Panc1 (cell line): ENCODE measurements at places on chromosomes 13 and 19.
A peak's percentile ranks its signal among the peaks of the same experiment; 100 is the strongest.

DNA sequence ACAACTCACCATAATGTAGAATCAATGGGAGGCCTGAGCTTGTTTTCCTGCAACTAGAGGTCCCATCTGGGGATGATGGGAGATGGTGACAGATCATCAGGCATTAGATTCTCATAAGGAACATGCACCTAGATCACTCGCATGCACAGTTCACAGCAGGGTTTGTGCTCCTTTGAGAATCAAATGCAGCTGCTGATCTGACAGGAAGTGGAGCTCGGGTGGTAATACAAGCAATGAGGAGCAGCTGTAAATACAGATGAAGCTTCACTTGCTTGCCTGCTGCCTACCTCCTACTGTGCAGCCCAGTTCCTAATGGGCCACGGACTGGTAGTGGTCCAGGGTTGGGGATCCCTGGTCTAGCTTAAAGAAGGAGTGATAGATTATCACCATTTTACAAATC, 33.0 kb downstream of the KPNA3 start:
- no peak for DNase-seq

- no peak for DNase-seq
These were observed 16.2 kb downstream of the EVI5L start for GRCh38 chr19:7846155-7846646.

GRCh38 chr19:42422901-42423461, 4.2 kb downstream of the LIPE start:
- DNase-seq: no peak

- DNase-seq: no peak
These were observed 474 bp upstream of the ZNF780B start for GRCh38 chr19:40056505-40056904.

- no peak for DNase-seq
These were observed 57.0 kb downstream of the NUFIP1 start for GRCh38 chr13:44932171-44932849.

DNA sequence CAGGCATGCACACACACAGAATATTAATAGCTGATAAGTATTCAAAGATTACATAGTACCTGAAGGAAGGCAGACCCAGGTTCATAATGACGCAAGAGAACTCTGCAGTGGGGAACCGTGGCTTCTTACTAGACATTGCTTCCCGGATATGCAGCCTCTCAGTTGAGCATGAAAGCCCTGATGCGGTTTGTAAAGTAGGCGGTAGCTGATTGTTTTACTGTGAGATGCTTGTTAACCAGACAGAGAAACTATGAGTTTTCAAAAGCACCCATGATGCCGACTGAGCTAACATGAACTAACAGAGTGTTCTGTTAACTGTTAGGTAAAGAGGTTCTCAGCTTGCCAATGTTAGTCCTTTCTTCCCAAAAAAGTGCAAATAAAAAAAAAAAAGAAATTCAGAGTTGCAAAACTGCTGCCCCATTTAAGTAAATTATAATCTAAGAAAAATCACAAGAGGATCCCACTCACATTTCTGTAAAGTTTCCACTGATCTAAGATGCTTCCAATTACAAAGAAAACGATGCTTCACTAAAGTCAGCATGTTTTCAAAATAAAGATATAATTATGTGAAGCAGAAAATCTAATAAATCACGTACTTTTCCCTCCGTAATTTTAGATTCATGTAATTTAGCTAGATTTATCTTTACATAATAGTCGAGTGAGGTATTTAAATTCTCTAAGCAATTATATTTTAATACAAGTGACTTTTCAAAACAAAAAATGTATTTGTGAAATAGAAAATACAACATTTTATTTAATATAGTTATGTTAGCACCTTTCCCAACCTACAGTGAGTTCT, 2.2 kb downstream of the FLT1 start:
- DNase-seq: no peak

- DNase-seq: no peak
These were observed at the start of gene CHST8 for GRCh38 chr19:33621811-33622504. Gene CHST8, plus strand, starts transcription at chr19:33621953. Its CDS starts 67,309 bp downstream, at chr19:33689262.

DNA sequence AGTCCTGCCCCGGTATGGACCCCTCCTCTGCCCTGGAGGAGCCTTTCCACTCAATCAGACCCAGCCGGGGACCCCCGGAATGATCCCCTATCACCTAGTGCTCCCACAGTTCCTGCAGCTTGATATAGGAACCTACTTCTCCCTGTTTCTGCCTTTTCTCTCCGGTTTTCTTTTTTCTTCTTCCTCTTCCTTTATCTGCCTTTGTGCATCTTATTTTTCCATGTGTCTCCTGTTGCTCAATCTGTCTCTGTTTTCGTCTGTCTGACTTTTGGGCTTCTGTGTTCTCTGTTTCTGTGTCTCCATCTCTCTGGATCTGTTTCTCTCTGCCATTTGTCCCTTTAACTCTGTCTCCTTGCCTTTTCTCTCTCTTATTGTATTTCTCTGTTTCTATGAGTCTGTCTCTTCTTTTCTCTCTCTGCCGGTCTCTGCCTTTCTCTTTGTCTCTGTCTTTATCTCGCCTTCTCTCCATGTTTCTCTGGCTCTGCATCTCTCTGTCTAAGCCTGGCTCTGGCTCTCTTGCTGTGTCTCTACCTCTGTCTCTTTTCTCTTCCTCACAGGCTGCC, 10.0 kb downstream of the MEGF8 start:
- no peak for DNase-seq

DNA sequence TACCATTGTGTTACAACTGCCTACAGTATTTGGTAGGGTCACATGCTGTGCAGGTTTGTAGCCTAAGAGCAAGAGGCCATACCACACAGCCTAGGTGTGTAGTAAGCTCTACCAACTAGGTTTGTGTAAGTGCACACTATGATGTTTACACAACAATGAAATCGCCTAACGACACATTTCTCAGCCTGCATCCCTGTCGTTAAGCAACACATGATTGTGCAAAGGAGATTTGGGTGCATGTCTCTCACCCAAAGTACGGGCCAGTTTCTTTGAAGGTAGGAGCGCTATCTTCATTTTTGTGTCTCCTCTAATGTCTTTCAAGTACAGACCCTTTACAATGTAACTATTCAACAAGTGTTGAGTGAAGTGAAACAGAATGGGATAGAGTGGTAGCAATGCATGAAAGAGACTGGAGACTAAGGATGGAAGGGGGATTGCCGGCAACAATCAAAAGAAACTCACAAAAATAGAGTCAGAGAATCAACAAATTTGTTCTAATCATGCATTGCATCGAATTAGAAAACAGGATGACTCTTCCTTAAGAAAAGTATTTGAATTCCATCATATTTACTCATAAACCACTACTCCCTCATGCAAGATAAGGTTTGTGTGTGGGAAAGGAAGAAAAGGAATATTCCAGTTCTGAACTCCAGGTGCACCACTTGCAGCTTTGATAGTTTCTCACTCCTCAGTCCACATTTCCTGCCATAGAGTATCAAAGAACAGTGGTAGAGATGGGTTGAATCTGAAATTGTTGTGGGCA, 60.2 kb upstream of the TNFRSF19 start:
- DNase-seq: no peak

DNA sequence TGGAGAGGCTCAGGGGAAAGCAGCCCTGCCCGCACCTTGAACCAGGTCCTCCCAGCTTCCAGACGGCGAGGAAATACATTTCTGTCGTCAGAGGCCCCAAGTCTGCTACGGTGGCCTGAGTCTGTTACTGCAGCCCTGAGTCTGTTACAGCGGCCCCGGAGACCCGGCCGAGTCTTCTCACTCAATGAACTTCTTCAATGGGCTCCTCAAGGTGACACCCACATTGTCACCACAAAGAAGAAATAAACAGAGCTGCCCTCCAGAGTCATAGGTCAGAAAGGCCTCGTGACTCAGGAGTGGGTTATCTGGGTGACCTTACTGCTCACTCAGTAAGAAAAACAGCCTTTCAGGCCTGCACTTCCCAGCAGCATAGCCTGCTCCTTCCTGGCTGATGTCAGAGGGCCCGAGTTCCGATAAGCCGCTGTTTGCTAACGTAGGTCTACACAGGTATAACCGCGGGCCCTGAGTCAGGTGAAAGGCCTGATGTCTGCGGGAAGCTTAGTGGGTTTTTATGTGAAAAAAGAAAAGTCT, 66.9 kb upstream of the TM9SF2 start:
- no peak for DNase-seq

GRCh38 chr19:14560776-14561108, 11.1 kb downstream of the NDUFB7 start:
- no peak for DNase-seq

DNA sequence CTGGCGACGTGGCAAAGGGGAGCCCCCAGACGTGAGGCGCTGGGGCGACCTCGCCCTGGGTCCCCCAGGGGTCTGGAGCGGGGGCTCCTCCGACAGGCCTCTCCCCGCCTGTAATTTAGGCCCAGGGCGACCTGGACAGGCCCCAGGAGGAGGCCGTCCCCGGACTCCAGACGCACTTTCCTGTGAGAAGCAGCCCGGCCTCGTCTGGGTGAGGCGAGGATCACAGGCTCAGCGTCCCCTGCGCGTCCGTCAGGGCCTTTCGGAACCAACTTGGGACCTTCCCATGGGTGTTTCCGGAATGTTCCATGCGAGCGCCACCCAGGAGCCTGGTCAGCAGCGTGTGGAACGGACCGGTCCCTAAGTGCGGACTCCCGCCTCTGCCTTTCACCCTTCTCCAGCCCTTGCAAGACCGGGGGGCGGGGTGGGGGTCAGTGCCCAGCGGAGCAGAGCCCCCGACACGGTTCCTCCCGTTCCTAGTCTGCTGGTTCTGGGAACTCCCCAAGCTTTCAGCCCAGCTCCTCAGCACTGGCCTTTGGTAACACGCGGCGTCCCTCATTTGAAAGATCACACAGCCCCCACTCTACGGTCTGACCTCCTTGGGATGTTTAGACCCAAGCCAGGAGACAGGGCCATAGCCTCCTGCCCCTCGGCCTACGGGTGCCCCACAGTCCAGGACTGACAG, 1.1 kb upstream of the GRTP1 start:
- DNase-seq: no peak

GRCh38 chr13:43085545-43085944, 62.2 kb downstream of the DNAJC15 start:
- peak; percentile 0 for DNase-seq

DNA sequence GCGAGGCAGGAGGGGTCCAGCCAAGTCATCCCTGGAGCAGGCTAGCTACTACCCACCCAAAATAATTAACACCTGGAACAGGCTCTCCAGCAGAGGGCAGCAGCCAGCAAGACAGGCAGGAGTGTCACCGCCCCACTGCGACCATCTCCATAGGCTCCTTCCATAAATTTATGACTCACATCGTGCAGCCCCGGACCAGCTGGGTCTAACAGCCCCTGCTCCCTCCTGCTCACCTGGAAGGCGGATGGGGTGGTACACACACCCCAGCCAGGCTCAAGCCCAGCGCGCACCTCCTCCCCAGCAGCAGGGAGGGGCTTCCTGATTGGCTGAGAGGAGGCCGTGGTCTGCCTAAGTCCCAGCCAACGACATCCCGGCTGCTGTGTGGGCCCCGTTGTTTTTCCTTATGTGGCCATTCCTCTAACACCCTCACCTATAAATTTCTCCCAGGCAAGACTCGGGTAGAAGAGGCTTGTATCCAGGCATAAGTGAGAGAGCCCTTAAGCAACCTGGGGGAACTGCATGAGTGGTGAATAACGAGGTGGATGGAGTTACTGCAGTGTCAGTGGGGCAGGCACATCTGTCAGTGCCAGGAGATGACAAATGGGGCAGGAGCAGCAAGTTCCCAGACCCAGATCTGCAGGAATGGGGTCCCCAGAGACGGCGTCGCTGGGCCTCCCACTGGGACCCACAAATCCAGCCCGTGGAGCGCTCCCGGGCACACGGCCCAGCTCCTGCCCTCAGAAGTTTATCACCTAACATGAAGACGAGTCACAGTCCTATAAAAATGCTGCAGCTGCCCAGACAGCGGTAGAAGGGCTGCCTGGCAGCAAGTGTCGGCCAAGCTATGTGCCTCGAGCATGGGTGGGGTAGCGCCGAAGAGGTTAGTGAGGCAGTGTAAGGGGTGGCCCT, 43.1 kb downstream of the CEBPG start:
- DNase-seq: no peak

- DNase-seq: no peak
These were observed 328.9 kb downstream of the DIAPH3 start for GRCh38 chr13:59834801-59835200.

GRCh38 chr13:109131698-109132257, 502.4 kb downstream of the MYO16 start:
- no peak for DNase-seq

DNA sequence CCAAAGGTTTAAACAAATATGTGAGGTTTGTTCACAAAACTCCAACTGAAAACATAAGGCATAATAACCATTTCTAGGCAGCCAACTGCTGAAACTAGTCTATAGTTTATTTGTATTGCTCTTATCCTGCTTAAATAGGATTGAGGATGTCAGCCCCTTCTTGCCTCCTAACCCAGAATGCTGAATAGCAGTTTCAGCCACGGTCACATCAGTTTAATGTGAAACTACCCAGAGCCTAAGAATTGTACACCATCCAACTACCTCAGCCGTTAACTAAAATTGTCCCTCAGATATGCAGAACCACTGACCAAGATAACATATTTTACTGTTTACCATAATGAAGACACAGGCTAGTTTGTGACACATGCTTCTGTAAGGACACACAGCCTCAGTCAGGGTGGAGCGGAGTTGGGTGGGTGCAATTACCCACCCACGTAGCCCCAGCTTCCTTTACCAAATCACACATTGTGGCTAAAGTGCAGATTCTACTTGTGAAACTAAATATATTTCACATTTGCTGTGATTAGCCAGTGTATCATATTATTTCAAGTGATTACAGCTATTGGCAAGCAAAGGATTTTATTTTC, 259.9 kb downstream of the EFNB2 start:
- DNase-seq: no peak

DNA sequence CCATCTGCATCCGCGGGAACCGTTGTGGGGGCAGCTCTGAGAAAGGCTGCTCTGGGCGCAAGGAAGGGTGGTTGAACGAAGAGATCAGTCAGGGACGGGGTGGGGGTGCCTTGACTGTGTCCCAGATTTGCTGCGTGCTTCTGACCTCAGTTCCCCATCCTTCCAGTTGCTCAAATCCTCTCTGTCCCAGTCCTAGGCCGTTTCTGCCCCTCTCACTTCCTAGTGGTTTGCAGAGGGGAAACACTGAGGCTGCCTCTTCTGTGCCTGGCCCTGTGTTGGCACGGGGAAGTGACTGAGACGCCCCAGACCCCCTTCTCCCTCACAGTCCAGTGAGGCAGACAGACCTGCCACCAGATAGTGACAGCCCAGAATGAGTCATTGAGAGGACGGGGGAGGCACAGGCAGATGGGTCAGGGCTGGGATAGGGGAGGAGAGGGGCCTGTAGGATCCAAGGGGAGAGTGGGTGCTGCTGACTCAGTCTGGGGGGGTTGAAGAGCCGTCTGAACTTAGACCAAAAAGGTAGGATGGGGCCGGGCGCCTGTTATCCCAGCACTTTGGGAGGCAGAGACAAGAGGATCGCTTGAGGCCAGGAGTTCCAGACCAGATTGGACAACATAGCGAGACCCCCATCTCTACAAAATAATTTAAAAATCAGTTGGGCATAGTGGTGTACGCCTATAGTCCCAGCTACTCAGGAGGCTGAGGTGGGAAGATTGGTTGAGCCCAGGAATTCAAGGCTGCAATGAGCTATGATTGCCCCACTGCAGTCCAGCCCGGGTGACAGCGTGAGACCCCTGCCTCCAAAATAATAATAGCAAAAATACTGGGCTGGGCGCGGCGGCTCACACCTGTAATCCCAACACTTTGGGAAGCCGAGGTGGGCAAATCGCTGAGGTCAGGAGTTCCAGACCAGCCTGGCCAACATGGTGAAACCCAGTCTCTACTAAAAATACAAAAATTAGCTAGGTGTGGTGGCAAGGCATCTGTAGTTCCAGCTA, 26.5 kb downstream of the NUMBL start:
- DNase-seq: no peak
